ENCODE measurements at places on chromosomes 11 and 22.

DNA sequence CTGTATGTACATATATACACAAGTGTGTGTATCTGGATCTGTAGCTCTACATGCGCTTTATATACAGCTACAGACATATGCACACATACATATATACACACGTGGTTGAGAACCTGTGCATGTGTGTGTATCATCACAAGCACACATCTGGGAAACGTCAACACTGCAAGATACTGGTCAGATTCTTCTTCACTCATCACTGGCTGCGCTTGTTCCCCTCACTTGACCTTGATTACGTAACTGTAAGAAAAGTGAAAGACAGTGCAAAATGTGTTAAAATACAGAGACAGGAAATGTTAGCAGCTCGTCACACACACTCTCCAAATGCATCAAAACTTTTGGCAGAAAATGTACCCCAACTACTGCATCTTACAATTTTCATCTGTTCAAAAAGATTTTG lies 51.9 kb upstream of the MN1 start:
- DNase-seq: no peak

DNA sequence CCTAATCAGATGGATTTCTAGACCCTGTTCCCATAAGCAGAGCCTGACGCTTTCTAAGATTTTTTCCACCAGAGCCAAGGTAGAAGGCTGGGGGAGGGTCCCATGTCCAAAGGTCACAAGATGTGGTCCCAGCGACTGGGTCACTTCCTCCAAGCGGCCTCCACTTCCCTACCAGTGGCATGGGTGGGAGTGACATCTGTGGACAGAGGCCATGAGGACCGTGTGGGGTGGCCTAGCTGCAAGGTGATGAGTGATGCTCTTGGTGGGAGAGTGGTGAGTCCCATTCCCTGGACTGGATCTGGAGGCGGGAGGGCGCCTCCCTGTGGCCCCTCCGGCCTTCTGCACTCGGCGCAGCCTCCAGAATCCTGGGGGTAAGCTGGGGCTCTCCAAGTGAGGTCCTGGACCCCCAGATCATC lies 32.4 kb upstream of the PRR5 start:
- DNase-seq: no peak

DNA sequence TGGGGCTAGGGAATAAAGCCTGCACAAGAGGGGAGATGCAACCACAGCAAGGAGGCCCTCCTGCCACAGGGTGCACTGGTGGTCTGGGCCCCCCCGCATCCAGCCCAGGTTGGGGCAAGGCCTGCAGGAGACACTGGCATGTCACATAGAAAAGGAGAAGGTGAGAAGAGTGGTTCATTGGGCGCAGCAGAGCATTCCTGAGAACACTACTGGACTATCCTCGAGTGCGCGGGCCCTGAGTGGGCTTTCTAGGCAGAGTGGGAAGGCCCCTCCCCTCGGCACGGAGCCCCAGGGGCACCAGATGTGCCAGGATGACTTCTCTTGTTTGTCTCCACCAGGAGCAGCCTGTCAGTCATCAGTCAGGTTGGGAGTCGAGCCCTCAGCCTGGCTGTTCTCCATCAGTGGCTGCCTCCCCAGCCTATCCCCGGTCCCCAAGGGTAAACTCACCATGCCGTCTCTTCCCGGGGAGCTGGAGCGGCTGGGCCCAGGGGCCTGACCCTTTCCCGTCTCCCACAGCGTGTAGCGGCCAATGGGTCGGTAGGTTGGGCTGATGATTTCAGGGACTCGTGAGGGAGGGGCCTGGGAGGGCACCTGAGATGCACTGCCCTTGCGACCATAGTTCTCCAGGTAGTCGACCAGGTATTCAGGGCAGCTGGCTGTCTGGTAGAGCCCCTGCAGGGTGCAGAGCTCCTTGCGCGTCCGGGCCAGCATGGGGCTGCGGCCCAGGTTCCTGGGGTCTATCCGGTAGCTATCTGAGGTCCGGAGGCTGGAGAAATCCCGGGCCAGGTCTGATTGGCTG lies 9.0 kb downstream of the USP2 start:
- no peak for DNase-seq

DNA sequence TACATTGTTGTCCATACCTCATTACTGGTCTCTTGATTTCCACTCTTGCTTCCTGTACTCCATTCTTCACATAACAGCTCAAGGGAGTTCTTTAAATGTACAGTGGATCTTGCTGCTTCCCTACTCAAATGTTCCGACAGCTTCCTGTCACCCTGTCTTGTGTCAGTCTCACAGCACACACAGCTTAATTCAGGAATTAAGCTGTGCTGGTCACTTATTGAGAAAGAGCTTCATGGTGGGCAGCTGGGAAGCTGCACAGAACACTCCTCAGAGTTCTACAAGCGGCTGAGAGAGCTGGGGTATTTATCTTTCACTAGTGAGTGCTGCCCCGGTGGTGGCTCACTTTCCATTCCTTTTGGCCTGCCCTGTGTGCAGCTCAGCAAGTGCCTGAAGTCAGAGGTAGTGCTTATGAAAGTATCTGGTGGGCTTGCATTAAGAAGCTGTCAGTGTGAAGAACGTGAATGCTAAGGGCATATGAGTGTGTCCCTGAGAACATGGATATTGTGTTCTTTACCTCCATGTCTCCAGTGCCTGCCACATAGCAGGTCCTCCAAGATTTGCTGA lies 48.7 kb downstream of the KCNQ1OT1 start:
- no peak for DNase-seq

DNA sequence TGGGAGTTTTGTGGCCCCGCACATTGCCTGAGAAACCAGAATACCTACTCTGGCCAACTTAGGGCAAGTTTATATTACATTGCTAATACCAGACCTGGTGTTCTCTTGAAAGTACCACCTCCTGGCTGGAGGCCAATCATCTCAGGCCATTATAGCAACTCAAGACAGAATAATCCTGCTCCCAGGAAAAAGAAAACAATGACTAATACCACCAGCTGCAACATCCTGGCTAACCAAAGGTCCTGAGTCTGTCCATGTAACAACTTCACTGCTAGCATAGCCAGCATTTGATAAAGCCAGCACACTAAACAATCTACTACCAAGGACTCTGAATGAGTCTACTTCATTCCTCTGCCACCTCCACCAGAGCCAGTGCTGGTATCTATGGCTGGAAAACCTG lies 1298.7 kb upstream of the CNTN5 start:
- DNase-seq: no peak

Measured in NCI-H187 treated with DMSO at 0.1 percent for 48 hours (cell line).